ENCODE measurements at places on chromosomes 2 and 18.

- DNase-seq = no peak
These were observed 37.8 kb upstream of the CREB1 start for GRCh38 chr2:207491956-207492355.

DNA sequence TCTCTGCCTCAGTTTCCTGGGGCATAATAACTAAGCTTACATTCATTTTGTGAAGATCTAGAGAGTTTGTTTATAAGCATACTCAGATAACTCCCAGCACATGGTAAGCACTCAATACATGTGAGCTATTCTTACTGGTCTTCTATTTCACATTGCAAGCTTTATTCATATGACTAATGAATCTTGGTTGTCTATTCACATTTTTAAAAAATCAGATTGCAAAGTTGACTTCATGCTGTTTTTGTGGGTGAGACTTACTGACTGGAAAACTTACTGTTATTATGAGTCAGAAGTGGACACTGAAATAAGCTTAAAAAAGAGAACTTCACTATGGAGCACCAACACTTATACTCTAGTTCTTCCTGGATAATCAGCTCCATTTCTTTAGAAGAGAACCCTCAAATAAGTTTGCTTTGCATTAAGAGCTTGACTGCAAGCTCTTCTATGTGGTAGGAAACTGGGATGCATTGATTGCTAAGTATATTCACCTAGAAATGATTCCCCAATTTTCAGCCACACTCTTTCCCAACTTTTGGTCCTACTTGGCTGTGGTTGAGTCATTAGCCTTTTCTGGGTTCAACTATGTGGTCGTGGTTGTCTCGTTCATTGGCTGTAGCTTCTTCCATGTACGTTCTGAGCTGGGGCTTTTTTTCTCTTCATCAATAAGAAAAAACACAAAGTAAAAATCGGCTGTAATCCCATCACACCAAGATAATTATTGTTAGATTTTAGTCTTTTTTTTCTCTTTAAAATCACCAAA, 29.5 kb upstream of the RBMS1 start:
- DNase-seq = no peak

- DNase-seq = no peak
These were observed 286.5 kb upstream of the SYT4 start for GRCh38 chr18:43563780-43564179.

- DNase-seq = no peak
These were observed 9.2 kb upstream of the DNAH7 start for GRCh38 chr2:196077821-196078220.

GRCh38 chr2:53901192-53901591, 41.4 kb upstream of the GPR75 start:
- DNase-seq = no peak

DNA sequence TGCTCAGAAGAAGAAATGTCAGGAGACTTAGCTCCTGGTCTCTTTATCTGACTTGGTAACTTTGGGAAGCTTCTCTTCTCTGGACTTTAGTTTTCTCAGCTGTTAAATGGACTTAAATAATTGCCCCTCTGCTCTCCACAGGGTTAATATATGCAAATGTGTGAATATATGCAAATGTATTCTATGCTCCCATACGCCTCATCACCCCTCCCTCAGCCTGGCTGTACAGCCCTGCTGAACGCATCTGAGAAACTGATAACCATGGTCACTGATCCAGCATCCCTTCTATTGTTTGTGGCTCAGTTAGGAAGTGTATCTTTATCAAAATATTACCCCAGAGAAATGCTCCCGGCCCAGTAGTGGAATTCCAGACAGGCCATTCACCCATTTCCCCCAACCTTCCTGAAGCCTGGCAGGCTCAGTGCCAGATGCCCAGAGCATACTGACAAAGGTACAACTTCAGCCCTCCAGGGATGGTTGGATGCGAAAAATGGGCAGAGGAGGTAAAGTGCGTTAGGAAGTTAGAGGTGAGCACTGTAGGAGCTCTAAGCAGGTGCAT, 103.4 kb downstream of the DYSF start:
- DNase-seq = no peak

DNA sequence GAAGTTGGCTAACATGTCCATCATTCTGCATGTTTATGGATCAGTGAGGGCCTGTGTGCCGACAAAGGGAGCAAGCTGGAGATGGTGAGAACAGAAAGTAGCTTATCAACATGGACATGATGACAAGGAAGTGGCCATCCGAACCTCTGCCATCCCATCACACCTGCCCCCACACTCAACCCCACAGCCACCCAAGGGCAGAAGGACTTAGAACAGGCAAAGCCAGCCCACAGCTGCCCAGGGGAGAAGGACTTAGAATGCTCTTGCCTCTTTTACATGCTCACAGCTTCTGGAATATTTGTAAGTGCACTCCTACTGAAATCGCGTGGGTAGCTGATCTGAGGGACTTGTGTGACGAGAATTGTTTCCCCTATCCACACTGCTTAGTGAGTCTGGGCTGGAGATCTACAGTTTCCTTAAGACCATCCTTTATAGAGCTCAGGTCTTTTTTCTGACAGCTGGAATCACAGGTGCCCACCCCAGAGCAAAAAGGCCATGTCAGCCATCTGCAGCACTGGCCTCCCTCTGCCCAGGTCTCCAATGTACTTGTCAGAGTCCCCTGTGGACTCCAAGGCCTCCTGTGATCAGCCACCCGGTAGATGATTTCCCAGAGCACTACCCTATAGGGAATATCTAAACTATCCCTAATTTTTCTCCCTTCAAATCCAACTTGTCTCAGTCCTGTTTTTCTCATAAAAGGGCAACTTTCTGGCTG, 154.1 kb downstream of the SMAD7 start:
- DNase-seq = no peak

- DNase-seq = no peak
These were observed 74.8 kb downstream of the NFATC1 start for GRCh38 chr18:79470547-79470946.

- DNase-seq = no peak
These were observed 58.9 kb downstream of the TRAPPC8 start for GRCh38 chr18:31884020-31884419.

- DNase-seq = no peak
These were observed 30.1 kb downstream of the FEZ2 start for GRCh38 chr2:36567711-36568408.

- no peak for DNase-seq
These were observed 82.7 kb downstream of the MALT1 start for GRCh38 chr18:58753976-58754375.

DNA sequence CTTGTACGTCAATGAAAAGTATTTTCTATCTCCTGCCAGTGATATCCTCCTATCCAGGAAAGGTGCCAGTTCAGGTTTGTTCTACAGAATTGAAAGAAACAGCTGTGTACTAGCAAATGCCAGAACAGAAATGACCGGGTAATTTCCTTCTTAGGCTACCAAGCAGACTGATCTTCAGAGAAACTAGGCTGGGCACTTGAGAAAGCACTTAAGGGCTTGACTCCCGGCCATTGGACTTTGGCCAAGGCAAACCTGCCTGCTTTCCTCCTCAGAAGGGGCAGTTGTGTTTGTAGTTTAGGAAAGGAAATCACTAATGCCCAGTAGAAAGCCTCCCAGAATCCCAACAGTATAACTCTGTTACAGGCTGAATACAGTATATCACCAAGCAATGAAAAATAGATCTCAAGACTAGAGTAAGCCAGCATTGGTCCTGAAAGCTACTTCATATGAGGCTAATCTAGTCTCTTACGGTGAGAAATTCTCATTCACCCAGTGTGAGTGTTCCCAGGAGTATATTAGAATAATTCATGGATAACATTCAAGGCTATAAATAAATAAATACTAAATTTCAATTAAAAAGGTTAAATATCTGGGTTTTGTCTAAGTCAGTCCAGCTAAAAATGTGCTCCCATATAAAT, 43.0 kb upstream of the COL5A2 start:
- DNase-seq = no peak

DNA sequence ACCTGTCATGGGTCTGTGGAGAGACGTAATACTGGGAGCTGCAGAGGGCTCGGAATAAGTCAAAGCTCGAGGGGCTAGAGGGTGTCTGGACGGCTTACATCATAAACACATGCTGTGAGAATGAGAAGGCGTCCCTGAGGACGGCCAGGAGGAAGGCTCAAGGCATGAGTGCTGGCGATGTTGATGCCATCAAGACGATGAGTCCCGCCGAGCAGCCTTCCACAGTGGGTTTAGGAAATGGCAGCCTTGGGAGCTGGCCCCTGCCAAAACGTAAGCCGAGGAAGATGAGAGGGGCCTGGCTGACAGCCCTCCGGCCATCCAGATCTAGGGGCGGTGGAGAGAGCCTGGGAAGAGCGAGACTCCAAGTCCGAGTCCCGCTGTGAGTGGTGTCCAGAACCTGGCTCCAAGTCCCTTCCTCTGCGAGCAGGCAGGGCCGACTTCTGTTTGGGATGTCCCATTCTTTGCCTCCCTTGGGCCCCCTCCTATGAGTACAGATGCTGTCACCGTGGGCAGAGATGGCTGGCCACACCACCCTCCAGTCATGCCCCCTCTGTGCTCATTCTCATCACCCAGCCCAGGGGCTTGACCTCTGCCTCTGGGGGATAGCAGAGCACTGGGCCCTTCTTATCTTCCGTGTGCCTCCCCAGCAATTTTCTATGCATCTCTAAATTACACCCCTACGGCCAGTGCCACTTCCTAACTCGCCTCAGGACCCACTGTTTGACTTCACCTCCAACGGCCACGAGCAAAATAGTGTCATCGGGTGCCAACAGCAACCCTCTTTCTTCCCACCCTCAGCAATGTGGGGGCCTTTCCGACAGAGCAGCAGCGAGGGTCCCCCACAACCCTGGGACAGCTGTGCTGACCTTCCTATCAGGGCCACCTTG, 175.7 kb downstream of the FAM210A start:
- DNase-seq = no peak

GRCh38 chr2:119914266-119914665, 98.6 kb upstream of the EPB41L5 start:
- no peak for DNase-seq

- no peak for DNase-seq
These were observed 51.9 kb downstream of the SDC1 start for GRCh38 chr2:20173064-20173463.

DNA sequence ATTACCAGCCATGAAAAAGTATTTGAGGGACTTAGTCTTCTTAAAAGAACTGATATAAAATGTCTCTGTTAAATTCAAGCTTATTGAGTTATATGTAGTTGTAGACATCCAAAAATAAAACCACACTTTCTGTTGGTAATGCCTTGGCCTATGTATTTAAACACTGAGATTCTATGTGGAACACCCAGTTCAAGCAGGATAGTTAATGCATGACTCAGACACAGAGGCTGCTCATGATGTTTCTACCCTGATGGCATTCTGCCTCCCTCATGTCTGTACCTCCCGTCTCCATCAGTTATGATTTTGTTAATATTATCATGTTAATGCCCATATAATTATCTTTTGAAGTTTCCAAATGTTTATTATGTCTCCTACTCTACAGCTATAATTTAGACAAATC, 164.5 kb downstream of the XIRP2 start:
- no peak for DNase-seq

DNA sequence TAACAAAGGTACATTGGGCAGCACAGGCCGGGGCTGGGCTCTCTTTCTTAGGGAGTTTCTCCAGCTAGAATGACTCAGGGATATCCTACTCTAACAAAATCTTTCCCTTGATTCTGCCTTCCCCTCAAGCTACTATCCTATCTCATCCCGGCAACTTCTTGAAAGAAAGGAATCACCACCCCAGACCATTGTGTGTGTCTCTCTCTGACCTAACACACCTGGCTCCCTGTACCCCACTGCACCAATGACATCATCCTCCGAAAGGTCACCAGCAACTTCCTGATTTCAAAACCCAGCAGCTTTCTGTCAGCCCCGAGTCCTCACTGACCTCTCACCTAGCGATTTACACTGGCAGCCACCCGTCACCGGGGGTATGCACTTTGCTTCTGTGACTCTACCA, 72.1 kb upstream of the MAP4K4 start:
- DNase-seq = no peak

DNA sequence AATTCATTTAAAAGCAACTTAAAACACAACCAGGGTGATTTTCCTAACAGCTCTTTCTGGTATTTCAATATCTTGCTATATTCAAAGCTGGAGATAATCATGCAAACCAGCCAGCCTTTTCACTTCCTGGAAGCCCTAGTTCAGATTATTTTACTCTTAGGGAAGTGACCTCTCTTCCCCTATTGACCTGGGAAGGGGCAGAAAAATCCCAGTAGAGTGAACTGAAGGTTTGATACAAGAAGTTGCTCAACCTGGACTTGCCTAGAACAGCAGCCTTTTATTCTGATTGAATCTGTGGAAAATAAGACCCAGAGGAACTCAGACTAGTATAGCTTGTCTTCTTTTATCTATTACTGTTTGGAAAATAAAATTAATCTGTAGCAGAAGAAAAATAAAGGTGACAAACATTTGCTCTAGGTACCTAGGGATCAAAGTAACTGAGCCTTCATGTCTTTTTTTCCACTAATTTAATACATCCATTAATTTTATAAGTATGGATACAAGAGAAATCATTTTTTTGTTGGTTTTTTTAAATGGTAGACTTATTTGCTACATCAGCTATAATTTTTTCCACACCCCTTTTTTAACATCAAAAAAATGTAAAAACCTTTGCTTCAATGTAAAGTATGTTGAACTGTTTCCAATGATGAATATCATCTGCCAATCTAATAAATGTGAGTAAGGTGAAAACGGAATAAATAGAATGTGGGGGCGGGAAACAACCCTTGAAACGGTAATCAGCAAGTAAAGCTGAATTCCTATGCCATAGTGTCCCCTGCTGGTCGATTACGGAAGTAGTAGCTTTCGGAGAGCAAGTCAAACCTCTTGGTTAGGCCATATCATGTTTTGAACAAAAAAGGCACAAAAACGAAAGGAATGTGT, 629.9 kb downstream of the NRXN1 start:
- peak; percentile 1 for DNase-seq

- no peak for DNase-seq
These were observed 270.8 kb downstream of the ZEB2 start for GRCh38 chr2:144249035-144249637.

DNA sequence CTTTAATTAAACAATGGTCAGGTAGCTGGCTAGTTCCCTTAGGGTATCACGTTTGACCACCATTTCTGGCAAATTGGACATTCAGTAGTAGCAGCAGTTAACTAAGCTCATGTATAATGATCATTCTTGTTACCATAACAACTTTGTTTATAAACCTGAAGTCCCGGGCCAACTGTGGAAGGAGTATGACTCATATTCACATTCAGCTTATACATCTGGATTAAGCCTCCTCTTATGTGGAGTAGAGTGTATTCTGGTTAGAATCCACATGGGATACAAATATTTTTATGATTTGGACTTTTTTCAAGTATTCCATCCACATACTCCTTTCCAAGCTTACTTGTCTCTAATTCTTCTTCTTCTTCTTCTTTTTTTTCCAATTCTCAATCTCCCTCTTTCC, 70.3 kb upstream of the ZSWIM2 start:
- DNase-seq = no peak

DNA sequence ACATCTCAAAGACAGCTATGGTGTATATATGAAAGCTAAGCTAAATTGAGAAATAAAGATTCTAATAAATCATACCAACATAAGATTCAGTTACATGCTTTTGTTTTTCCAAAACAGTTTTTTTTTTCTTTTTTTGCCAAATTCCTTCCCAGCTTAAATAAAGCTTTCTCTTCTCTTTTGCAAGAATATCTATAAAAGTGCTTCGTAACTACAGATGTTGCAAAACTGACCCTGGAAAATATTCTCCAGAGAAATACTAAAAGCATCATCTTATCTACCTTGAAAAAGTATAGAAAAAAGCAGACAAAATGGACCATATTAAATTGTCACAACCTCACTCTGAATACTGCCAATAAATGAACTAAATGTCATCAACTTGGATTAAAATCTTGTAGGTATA, 38.7 kb downstream of the FANCL start:
- DNase-seq = no peak

- no peak for DNase-seq
These were observed 23.4 kb upstream of the KCNK3 start for GRCh38 chr2:26668856-26669750.

GRCh38 chr2:118845005-118845521, 2.4 kb downstream of the EN1 start:
- no peak for DNase-seq
